Progenitor cell of endocrine pancreas (in vitro differentiated cells): ENCODE measurements at places on chromosomes 4 and X. TPM values are rescaled to one million over a fixed set of nuclear protein-coding genes. Genes with fewer than 3 reads are reported as not detected.

DNA sequence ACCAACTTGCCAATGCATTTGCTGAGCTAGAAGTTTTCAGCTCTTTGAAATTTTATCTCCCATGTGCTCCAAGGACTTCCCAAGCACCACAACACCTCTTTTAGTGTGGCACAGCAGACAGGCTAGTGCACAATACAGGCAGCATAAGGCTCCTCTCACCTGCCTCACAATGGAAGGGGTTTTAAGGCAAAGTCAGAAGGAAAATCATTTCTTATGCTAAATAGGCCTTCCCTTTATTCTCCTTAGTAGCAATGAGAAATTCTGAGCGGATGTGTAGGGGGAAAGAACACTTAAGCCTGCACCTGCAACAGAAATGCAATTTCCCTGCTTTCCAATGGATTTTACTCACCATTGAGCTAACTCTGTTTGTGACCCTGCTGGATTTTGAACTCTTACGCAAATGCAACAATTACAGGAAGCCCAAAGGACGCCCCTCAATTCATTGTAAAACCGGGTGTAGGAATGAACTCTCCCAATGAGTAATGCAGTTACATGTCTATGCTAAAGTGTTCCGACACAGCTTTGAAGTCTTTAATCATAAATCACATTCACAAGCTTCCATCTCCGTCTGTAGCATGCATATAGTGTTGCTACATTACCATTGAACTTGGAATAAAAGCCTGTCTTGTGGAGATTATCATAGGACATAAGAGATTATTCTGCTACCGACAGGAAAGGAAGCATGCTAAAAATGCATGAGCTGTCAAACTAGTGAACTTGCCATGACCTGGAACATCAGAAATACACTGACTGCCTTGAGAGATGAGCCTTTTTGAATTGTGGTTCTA, 1084.9 kb downstream of the RPA4 start:
- DNase-seq, result no peak

GRCh38 chr4:99054428-99054994, 34.1 kb downstream of the ADH5 start:
- DNase-seq, result no peak

DNA sequence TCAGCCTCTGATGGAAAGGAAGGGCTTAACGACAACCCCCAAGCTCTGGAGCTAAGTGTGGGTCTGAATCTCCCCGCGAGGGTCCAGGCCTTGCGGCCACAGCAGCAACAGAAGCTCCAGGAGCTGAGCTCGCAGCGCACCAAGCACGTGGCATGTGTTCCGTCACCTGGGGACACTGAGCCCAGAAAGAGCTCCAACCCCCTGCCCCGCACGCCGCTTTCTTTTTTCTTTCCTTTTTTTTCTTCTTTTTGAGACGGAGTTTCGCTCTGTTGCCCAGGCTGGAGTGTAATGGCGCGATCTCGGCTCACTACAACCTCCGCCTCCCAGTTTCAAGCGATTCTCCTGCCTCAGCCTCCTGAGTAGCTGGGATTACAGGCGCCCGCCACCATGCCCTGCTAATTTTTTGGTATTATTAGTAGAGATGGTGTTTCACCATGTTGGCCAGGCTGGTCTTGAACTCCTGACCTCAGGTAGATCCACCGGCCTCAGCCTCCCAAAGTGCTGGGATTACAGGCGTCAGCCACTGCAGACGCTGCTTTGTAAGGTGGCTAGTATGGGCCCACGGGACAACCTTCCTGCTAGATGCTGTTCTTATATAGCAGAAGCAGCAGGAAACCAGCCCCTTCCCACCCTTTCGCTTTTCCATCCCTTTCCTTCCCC, 685 bp upstream of the TNIP2 start:
- no peak for DNase-seq

DNA sequence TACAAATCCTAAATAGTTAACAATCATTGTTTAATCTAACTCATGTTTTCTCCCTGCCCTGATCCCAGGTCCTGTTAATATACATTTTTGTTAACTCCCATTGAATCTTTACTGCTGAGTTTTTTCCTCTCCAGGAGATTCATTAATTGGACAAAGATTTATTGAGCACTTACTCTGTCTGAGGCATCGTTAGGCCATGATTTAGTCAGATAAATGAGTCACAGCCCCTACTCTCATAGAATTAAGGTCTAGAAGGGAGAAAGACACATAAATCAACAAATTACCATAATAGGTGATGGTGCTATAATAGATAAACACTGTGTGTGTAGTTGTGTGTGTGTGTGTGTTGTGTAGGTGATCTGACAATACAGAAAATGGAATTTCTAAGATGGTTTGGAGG, 112.5 kb downstream of the MAPK10 start:
- DNase-seq, result no peak

- no peak for DNase-seq
Measured at GRCh38 chrX:17736478-17736855, 826 bp upstream of the SCML1 start.

GRCh38 chr4:108838451-108838850, 75.6 kb upstream of the ETNPPL start:
- no peak for DNase-seq

GRCh38 chr4:83356899-83357661, 22.4 kb upstream of the HPSE start:
- no peak for DNase-seq

DNA sequence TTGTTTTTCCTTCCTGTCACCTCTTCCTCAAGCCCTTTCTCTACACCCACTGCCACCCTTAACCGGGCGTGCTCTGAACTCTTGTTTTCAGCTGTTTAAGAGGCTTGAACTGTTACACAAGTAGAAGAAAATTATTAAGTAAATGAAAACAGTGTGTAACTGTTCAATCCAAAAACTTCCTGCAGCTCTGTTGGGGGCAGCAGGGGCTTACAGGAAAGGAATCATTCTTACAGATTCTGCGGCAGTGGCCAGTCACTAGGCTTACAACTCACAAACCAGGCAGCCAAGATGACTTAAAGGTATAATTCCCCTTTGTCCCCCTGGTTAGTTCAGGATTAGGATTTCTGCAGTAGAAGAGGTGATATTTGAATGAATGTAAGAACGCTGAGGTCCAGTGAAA, 70.2 kb upstream of the ETNPPL start:
- DNase-seq, result no peak

DNA sequence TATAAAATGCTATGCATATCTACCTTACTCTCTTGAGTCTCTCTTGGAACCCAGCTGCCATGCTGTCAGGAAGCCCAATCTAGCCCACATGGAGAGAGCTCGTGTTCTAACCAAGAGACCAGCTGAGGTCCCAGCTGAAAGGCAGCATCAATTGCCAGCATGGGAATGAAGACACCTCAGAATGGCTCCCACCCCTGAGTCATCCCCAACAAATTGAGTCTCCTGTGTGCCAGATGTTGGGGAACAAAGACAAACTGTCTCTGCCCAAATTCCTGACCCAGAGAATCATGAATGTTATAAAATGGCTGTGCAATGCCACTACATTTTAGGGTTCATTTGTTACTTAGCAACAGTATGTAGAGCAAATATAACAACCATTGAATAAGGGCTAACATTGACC, 105.2 kb upstream of the STX18 start:
- no peak for DNase-seq

- DNase-seq, result no peak
Measured at GRCh38 chrX:133580625-133581024, 165.3 kb upstream of the GPC4 start.

DNA sequence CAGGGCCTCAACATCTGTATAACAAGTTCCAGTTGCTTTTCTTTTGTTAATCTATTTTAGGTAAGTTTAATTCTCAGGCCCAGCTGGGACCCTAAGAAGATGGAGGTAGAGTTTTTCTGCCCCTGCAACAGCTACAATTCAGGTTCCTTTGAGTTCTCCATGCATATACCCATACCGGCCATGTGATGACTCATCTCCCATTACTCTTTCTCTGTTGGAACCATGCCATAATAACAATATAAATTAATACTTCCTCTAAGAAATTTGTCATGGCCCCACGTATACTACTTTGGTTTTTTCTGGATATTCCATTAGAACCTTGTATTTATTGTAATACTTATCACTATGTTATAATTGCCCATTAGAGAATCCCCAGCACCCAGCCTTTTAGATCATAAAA, 1.3 kb upstream of the INTU start:
- DNase-seq, result no peak

Gene LINC00632
- total RNA-seq, result 152 and 154 TPM in 2 replicates

Gene TEX11
- total RNA-seq, result 6.5 and 7.2 TPM in 2 replicates

Gene MAGEA8
- 0.22 TPM in 1 of 2 replicates, not detected in the other for total RNA-seq
